Lower leg skin (tissue), 4 donors: ENCODE measurements at places on chromosomes 2 and 18.

- no peak for DNase-seq
These were observed 69.0 kb downstream of the POLR1A start for GRCh38 chr2:86036669-86037138.

GRCh38 chr18:62179213-62179612 lies 7.6 kb downstream of the PIGN start:
- no peak for DNase-seq

DNA sequence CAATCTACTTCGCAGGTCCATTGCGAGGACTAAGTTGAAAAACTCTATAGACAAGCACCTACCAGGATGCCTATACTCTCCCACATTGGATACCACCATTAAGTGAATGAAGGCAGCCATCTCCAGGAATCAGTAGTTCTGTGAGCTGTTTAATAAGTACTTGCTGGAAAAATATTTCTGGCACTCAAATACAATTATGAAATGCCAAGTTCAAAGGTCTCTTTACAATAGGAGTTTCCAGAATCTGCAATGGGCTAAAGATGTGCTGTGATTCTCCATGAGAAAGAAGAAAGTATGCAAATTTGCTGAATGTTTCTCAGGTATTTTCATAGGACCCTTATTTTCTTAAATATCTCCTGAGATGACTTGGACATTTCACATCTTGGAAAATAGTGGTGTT lies 103.0 kb downstream of the AP1S3 start:
- no peak for DNase-seq

- no peak for DNase-seq
These were observed 281.3 kb downstream of the STK39 start for GRCh38 chr2:167965907-167966761.

DNA sequence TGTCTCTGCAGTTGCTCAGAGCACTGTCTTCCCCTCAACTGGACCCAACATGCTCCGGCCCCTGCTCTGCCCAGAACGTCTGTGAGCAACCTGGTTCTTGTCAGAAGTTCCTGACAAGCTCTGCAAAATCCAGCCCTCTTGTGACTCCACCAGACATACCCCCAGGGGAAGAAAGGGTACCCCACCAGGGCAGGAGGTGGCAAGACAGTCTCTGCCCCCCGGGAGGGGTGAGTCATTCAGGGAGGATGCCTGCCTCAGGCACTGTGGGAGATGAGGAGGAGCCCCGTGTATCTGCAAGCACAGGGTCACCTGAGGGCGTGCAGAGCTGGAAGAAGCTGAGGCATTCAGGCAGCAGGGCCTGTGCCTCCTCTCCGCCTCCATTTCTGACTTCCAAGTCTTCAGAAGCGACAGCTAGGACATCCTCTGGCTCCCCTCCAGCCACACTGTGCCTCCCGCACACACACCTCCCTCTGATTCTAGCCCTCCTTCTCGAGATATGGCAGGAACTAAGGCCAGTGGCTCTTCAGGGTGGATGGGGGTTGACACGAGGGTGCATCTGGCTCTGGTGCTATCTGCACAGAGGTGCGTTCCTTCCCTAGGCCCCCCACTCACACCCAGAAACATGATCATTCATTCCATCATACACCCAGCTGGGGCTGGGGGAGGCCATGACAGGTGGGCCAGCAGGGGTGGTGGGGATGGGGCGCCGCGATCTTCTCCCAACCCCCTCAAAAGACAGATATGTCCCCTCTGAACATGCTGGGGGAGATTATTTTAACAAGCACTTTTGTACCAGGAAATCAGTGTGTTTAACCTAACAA lies 222.2 kb downstream of the CYP26B1 start:
- no peak for DNase-seq
